ENCODE measurements at places on chromosomes 6 and 20.

GRCh38 chr6:53837865-53838769 is 43.3 kb downstream of the LRRC1 start:
- DNase-seq: no peak

DNA sequence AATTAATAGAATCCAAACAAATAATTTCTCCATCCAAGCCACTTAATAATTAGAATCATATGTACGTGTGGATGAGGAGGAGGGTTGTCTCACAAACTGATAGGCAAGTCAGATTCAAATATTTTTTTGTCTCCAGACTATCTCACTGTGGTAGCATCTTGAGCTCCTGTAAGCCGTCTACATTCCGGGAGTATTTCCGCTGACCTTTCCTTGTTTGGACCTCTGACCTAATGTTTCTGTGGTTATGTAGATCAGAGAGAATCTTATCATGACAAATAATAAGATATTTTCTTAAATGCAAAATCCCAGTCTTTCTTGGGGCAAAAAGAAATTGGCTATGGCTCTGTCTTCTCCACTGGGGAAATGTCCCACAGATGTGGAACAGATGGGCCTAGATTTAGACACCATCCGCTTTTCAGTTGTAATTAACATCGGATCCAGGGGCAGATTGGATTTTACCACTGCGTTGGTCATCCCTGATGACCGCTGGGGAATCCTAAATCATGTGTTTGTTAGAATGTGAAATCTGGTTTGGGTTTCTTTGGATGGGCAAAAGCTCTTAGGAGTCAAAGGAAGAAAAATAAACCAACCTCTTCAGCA is 197.1 kb upstream of the RIN2 start:
- DNase-seq: no peak

DNA sequence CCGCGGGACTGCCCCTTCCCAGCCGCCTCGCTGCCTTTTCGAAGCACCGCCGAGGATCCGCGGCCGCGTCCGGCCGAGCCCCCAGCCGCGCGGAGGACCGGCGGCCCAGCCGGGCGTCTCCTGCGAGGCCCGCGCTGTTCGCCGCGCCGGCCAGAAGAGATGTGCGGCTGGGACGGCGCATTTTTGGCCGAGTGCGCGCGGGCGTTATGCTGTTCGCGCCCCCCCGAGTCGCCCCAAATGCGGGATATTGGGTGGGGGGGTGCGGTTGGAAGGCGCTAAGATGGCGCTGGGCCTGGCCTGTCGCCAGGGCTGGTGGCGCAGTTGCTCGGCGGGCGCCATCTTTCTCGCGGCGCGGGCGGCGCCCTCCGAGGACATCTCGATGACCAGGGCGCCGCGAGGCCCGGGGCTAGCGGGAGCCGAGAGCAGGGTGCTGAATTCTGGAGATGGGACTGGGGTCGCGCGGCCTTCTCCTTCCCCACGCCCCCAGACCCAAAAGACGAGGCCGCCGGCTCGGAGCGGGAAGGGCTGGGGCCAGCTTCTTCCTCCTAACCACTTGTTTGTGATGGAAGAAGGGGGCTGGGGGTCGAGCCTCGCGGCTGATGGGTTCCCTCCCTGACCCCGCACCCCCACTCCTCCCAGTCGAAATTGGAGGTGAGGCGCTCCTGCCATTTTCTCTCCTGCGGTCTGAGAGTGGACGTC is 1.5 kb downstream of the BICRAL start:
- peak; percentile 54 for DNase-seq

DNA sequence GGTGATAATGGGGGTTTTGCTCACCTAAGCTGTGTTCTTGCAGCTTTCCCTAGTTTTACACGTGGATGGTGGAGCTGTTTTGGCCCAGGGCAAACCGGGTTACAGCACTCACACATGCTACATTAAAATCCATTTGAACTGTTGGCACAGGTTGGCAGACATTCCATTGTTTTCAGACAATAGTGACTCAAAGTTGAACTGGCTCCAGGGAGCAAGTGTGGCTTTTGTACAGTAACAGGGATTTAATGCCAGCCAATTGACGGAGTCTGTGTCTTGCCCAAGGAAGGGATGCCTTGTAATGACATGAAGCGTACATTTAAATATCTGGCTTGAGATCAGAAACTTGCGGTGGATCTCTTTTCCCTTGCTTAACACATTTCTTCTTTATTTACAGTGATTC is 183.1 kb downstream of the DTNBP1 start:
- DNase-seq: no peak

- no peak for DNase-seq
Measured at GRCh38 chr6:163085861-163086623, 328.5 kb upstream of the QKI start.

DNA sequence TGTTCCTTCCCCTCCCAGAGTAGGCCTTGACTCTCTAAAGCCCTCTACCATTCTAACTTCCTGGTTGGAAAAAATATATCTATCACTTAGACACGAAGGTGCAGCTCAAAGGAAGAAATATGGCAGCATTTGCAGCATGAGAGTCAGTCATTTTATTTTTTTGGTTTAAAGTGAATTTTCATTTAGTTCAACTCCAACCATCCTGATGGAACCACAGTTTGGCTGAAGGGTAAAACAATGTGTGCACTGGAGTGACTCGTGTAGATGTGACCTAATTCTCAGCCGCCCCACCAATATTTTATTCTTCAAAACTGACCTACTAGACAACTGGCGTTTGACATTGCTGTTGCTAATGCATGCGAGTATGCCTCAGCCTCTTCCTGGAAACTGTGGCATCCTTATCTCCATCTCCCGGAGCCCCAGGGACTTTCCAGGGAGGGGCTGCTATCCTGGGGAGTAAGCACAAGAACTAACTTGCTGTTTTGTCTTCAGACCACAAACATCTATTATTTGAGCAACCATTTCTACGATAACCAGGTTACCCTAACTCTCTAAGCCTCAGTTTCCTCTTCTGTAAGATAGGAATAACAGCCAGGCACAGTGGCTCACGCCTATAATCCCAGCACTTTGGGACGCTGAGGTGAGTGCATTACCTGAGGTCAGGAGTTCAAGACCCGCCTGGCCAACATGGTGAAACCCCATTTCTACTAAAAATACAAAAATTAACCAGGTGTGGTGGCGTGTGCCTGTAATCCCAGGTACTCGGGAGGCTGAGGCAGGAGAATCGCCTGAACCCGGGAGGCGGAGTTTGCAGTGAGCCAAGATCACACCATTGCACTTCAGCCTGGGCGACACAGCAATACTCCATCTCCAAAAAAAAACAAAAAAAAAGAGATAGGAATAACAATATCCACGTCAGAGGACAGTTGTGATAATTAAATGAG is 148.7 kb upstream of the JARID2 start:
- no peak for DNase-seq

DNA sequence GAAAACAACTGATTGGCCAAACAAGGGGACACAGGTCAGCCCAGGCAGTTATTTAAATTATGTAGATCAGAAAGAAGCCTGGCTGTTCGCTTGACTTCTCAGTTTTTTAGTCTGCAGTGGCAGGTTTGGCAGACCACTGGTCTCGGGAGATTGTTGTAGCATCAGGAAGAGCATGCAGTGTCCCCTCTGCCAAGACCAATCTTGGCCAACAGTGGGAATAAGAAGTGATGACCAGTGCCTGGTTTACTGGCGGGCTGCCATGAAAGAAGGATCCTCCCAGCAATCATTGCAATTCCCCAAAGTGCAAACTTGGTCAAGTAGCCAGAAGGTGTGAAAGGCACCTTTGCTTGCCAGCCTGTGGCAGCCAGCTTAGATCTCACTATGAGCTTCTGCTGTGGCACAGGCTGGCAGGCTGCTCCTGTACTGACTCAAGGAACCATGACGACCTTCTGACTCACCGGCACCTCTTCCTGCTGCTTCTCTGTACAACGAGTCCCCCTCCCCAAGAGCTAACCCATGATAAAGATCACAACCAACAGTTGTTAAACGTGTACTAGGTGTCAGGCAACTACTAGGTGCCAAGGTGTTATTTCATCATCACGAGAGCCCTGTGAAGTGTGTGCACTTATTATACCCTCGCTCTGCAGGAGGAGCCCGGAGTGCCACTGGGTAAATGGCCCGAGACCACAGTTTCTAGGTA is 76.8 kb upstream of the DUSP22 start:
- DNase-seq: no peak

DNA sequence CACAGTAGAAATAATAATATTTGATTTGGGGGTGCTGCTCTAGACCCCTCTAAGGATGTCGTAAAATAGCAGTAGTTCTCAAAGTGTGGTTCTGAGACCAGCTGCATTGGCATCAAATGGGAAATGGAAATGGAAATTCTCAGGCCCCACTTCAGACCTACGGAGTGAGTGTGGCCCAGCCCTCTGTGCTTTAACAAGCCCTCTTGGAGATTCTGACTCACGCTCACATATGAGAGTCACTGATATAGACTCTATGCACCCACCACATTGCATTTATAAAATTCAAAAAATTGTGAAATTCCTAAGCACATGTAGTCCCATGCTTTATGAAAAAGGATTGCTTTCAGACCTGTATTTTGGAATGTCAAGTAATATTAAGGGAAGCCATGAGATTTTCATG is 14.2 kb upstream of the PPP1R16B start:
- DNase-seq: no peak

DNA sequence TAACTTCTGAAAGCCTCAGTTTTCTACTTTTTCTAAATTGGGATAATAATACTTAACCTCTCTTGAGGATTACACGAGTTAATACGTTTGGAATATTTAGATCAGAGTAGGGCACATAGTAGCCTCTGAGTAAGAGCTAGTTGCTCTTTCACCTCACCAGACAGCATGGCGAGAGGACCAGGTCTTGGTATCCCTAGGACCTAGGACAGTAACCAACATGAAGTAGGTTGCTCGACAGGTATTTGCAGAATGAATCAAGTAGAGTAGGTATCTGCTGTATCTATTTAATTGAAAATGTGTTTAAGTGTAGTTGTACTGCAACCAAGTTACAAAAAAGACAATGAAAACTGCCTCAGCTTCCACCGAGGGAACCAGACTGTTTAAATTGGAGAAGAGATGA is 1.4 kb downstream of the CDC5L start:
- DNase-seq: no peak

GRCh38 chr6:1464781-1465370 is 75.5 kb downstream of the FOXF2 start:
- no peak for DNase-seq

DNA sequence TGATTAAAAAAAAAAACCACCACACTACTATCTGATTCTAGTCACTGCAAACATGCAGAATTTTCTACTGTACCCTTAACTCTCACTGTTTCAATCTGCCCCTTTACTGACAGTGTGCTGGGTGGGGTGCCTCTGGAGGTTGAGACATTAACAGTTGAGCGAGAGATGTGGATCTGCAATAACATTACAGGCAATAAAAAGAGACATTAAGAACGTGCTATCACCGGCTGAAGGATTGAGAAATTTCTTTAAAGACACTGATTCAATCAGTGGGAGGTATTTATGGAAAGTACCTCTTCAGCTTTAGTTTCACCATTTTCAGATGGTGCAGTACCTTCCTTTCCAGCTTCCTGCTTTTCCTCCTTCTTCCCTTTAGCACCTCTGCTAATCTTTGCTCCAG is 32.5 kb downstream of the HMGN3 start:
- DNase-seq: no peak

DNA sequence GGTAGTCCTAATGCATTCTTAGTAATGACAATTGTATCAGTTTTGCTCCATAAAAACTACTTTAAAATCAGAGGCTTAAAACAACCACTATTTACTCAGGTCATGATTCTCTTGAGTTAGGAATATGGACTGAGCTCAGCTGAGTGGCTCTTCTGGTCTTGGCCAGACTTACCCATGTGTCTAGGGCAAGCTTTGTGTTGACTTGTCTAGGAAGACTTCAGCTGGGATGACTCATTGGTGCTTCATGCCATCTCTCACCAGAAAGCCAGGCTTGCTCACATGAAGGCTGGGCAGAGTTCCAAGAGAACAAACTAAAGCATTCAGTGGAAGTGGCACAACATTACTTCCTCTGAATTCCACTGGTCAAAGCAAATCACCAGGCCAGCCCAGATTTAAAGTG is 155.3 kb downstream of the DHX35 start:
- peak; percentile 67 for DNase-seq

DNA sequence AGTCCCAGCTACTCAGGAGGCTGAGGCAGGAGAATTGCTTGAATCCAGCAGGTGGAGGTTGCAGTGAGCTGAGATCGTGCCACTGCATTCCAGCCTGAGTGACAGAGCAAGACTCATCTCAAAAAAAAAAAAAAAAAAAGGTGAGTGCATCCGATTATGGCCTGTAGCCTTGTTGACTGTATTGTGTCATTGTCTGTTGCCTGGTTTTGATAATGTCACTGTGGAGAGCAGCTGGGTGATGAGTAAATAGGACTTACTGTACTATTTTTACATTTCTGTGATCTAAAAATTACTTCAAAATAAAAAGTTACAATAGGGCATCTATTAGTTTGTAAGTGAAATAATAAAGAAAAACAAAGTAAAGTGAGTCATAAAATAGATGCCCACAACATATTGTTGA is 134.1 kb upstream of the SALL4 start:
- no peak for DNase-seq

- no peak for DNase-seq
Measured at GRCh38 chr6:41509580-41509979, 36.6 kb upstream of the FOXP4 start.

GRCh38 chr6:43205849-43206248 is 23.4 kb downstream of the DNPH1 start:
- no peak for DNase-seq

- no peak for DNase-seq
Measured at GRCh38 chr20:15763366-15763765, 809.9 kb downstream of the KIF16B start.

- no peak for DNase-seq
Measured at GRCh38 chr6:69816026-69816425, 19.2 kb upstream of the LMBRD1 start.

GRCh38 chr6:170402318-170403040 is 95.9 kb downstream of the FAM120B start:
- DNase-seq: no peak

DNA sequence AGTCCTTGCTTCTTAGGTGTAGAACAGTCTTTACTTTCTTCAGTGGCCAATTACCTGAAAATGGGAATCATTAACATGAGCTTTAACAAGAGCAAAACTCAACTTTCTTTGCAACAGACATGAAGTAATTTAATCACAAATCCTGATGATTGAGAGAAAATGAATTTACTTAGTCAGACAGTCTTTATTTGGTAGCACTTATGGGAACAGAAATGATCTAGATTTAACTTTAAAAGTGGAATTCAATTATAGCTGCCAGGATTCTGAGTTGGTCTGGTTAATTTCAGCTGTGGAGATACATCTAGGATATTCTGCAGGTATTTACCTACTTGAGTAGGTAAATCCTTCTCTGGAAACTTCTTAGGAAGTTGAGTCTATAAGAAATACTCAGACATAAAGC is 444.3 kb upstream of the PLCB4 start:
- DNase-seq: no peak

DNA sequence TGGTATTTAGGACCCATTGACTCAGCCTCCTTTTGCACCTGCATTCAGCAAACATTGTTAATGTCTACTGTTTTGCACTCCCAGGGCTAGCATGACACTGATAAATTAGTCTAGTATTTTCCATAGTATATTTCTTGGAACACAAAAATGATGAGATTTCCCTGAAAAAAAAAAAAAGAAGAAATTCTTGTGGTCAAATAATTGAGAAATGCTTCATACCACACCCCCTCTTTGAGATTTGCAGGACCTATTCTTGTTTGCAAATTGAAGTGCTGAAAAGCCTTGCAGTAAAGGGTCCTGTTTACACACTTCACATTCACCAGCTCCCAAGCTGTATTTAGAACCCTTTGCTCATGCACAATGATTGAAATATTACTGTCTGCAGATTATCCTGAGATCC is 36.3 kb upstream of the CLIC5 start:
- no peak for DNase-seq

Data from T1000 (cell line).